ENCODE measurements at places on chromosomes 12 and 14.
A peak's percentile ranks its signal among the peaks of the same experiment; 100 is the strongest.

- DNase-seq, result no peak
Measured at GRCh38 chr12:120738252-120739030, 12.8 kb downstream of the ACADS start.

DNA sequence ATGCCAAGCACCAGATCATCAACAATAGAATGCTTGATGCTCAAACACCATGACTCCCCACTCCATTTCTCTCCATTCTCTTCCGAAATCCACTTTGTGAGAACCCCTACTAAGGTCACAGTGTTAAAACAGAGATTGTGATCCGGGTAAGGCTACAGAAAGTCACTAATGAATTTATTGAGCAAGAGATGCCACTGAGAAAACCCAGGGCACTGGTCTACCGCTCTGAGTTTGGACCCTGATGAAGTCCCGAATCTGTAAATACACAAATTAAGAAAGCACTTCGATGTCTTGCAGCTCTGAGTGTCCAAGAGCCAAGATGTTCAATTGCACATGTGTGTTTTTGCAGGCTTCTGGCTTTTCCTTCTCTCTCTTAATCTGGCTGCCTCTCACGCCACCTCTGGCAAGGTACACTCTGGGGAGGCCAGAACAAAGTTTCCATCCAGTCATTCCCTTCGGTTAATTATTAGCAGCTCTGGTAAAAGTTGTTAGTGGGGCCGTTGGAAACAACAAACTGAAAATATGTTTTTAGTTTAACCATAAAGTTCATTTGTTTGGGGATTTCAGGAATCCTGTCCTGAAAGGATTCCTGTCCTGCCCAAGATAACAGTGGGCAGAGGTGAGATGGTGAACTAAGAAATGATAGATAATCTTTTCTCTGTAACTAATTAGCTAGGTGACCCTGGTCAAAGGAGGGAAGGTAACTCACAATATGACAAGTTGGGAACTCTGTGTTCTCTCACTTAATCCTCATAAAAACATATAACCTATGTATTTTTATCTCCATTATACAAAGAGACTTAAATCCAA is 75.4 kb downstream of the BTG1 start:
- no peak for DNase-seq

DNA sequence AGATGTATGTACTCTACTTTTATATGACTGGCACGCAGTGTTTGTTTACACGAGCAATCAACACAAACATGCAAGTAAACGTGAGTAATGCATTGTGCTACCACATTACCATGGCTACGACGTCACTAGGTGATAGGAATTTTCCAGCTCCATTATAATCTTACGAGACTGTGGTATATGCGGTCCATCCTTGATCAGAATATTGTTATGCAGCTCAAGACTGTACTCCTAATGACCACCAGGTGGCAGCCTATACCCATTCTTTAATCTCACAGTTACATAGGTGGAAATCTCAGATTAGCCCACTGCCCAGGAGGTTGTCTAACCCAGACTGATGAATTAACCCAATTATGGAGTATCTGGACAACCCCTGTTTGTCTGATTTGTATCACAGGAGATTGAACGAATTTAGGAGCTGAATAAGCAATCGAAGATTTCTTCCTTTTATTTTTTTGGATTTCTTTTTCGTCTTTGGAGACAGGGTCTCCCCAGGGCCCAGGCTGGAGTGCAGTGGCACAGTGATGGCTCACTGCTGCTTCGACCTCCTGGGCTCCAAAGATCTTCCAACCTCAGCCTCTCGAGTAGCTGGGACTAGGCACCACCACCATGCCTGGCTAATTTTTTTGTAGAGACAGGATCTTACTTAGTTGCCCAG is 8.7 kb upstream of the TESPA1 start:
- peak; percentile 54 for DNase-seq

DNA sequence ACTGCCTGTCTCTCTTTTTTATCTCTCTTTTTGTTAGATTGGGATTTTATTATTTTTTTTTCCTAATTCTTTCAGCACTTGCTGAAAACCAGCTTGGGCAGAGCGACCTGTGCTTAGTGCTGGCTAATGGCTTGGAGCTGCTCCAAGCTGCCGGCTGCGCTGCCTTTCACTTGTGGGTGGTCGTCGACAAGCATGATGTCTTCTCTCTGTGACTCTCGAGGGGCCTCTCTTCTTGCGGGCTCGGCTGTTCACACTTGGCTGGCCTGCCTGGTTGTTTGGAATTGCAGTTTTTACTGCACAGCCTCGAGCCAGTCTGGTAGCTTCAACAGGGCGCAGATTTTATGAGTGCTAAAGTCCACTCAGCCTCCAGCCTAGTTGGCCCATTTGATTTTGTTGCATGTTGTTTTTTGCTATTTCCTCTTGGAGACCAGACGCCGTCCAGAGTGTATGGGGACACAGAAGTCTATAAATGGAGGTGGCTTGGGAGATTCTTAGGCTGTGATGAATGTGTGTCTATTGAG is 18.6 kb downstream of the TPCN1 start:
- peak; percentile 68 for DNase-seq

GRCh38 chr12:77485961-77486854 is 344.5 kb upstream of the NAV3 start:
- DNase-seq, result no peak

- no peak for DNase-seq
Measured at GRCh38 chr14:76923431-76924370, 97.5 kb downstream of the LRRC74A start.

DNA sequence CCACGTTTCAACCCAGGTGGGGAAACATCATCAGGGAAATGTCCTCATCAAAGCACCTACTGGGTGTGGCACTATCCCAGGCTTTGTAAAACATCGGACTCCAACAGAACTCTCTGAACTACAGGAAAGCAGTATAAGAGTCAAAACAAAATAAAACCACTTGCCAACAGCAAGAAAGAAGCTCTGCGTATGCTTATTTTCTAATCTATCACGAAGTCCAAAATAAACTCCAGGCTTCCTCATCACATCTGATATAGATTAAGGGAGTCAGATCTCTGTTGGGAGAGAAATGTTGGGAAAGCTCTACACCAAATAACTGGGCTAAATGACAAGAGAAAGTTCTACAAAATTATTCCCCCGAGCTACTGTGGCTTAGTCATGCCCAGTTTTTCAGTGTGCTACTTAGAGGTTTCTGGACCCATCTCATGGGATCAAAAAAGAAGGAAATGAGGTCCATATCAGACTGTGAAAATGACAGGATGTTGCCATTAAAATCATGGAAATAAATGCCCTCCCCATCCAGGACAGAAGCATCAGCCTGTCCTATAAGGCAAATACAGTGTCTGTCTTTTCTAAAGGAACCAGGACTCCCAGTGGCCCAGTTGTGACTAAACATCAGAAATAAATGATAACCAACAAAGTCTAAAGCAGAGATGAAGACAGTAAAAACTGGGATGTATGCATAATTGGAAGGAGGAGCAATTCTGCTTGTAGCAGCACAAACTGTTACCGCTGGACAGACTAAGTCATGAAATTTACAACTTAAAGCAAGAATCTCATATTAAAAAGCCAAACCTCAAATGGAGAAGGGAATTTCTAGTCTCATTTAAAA is 149.5 kb downstream of the STXBP6 start:
- DNase-seq, result peak; percentile 58

DNA sequence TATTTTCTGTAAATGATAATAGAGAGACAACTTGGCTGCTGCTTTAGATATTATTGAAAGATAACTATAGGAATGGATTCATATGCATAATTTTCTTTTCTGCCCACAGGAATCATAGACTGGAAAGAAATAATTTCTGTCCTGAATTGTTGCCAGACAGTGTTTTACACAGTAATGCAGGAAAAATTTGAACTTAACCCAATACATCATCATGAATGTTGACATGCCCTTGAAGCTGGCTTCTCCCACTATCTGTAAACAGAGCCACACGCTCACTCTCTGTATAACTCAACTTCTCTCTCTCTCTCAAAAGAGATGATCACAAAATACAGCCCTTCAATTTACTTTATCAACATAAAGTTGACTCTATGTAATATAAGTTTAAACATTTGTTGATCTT is 56.6 kb downstream of the PAX9 start:
- no peak for DNase-seq

- DNase-seq, result no peak
Measured at GRCh38 chr14:72479461-72479931, 414.4 kb downstream of the DPF3 start.

DNA sequence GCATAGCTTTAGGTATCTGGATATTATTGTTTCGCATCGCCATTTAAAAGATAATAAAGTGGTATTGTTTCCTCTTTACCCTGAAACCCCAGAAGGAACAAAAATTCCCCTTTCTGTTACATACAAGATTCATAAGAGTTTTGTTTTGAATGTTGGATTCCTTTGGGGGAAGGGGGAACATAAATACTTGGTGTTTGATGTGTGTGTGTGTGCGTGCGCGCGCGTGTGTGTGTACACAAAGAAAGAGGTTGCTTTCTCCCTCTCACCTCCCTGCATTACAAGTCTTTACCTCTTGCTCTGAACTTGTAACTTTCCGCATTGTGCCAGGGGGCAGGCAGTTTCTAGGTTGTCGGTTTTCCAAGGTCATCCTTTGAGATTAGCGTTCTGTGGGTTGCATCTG is 76.4 kb downstream of the GPATCH2L start:
- DNase-seq, result no peak

DNA sequence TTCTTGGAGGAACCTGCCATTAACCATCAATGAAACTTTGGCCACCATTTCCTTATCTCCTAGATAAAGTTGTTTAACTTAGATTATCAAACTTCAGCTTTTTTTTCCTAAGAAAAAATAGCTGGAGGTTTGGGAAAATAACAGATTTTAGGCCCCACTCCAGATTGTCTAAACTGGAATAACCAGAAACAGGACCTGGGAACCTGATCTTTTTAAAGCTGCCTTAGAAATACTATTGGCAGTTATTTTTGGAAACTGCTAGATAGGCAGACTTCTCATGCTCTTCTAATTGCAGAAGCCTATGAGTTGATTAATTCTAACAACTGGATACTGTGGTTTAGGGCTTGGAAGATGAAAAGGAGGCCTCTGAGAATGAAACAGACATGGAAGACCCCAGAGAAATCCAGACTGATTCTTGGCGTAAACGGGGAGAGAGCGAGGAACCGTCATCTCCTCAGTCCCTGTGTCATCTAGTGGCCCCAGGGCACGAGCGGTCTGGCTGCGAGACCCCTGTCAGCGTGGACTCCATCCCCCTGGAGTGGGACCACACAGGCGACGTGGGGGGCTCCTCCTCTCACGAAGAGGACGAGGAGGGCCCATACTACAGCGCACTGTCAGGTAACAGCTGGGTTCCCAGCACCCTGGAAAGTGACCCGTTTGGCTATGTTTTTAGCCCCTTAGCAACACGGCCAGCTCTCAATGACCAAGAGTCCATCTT is 80.2 kb downstream of the ESR2 start:
- DNase-seq, result no peak

- no peak for DNase-seq
Measured at GRCh38 chr12:78797196-78797931, 67.2 kb upstream of the SYT1 start.

DNA sequence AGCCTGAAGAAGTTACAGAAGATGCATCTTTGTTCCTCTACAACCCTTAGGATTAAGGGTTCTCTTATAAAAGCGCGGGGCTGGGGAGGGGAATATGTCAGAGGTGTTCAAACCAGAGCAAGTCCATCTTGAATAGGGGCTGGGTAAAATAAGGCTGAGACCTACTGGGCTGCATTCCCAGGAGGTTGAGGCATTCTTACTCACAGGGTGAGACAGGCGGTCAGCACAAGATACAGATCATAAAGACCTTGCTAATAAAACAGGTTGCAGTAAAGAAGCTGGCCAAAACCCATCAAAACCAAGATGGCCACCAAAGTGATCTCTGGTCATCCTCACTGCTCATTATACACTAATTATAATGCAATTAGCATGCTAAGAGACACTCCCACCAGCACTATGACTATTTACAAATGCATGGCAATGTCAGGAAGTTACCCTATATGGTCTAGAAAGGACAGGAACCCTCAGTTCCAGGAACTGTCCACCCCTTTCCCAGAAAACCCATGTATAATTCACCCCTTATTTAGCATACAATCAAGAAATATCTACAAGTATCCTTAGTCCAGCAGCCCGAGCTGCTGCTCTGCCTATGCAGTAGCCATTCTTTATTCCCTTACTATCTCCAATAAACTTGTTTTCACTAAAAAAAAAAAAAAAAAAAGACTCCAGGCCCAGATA is 108.1 kb upstream of the FOXN3 start:
- no peak for DNase-seq

DNA sequence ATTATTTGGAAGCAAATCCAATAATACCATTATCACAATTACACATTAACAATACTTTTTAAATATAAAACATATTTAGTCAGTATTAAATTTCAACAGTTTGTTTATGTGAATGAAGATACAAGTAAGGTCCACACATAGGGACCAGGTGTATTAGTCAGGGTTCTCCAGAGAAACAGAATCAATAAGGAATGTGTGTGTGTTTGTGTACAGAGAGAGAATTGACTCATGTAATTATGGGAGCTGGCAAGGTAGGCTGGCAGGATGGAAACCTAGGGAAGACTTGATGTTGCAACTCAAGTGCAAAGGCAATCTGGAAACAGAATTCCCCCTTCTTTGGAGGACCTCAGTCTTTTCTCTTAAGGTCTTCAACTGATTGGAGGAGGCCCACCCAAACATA is 123.2 kb upstream of the OTX2 start:
- DNase-seq, result no peak

GRCh38 chr12:121513464-121514183 is 67.2 kb downstream of the KDM2B start:
- DNase-seq, result no peak

Measured in right forelimb (tissue), 1 donor.